ENCODE measurements at places on chromosomes 6 and 20.

GRCh38 chr6:44868335-44868668 lies 459.8 kb upstream of the RUNX2 start:
- DNase-seq, result no peak

- DNase-seq, result no peak
Measured at GRCh38 chr6:93358435-93358834, 60.9 kb downstream of the EPHA7 start.

- DNase-seq, result no peak
Measured at GRCh38 chr6:91718198-91718597, 1131.3 kb upstream of the MAP3K7 start.

DNA sequence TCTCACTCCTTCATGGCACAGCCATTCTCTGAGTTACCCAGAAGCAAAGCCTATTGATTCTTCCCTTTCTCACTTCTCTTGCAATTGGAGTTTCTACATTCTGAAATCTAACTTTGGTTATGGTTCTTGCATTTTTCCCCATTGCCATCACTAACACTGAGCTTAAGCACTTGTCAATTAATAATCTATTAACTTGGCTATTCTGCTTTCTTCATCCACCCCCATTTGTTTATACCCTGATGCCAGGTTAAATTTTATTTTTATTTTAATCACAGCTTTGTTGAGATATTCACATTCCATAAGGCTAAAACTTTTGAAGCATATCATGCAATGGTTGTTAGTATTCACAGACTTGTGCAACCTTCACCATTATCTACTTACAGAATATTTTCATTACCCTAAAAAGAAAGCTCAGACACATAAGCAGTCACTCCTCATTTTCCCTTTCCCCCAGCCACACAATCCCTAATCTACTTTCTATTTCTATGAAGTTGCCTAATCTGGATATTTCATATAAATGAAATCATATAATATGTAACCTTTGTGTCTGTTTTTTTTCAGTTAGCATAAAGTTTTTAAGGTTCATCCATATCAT lies 222.3 kb downstream of the UBE3D start:
- no peak for DNase-seq

GRCh38 chr6:37663019-37663810 lies 34.5 kb downstream of the MDGA1 start:
- DNase-seq, result no peak

GRCh38 chr6:10382322-10382721 lies 32.6 kb downstream of the TFAP2A start:
- DNase-seq, result no peak

DNA sequence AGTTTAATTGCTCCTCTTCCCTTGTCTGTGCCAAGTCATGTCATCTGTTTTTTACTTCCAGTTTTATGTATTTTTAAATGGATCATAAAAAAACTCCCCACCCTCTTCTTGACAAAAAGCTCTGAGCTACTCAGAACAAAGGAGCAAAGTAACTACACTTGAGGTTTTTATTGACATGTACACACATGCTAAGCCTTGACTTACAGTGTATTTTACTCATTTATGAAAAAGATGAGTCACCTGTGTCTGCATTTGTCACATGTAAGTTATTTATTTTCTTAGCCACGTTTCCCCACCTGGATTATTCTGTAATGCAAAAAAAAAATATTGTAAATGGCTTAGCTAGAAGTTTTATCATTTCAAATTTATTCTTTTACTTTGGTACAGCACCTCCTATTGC lies 628.8 kb upstream of the SLC35B3 start:
- no peak for DNase-seq

- peak; percentile 55 for DNase-seq
Measured at GRCh38 chr6:3663081-3663480, 88.4 kb downstream of the PXDC1 start.

GRCh38 chr6:33695451-33695887 lies 16.0 kb downstream of the UQCC2 start:
- no peak for DNase-seq

- DNase-seq, result no peak
Measured at GRCh38 chr20:62061851-62062423, 3.7 kb downstream of the TAF4 start.

DNA sequence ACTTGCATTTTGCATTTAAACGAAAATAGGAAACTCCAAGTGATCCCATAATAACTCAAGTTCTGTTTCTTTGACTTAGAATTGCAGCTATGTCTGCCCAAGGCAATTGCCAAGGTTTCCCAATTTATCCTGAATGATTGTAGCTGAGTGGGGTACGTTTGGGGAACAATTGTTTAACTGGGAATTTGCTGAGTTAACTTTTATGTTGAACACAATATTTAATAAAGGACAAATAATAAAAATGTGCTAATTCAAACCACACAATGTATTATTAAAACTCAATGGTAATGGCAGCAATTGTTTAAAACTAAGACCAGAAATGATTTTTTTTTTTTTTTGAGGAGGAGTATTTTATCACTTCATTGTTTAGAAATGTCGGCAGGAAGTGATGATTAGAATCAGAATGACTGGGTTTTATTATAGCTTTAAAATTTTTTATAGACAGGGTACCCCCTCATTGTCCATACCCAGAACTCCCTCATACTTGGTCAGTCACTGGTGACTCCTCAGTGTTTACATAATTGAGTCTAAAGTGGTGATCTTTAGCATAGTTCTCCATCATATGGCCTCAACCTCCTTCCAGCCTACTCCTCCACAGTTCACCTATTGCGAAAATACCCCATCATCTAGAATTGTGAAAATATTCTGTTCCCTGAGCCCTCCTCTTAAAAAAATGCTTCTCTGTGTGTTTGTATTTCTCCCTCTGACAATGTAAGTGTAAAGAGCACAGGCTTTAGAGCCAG lies 389.2 kb upstream of the CITED2 start:
- no peak for DNase-seq

DNA sequence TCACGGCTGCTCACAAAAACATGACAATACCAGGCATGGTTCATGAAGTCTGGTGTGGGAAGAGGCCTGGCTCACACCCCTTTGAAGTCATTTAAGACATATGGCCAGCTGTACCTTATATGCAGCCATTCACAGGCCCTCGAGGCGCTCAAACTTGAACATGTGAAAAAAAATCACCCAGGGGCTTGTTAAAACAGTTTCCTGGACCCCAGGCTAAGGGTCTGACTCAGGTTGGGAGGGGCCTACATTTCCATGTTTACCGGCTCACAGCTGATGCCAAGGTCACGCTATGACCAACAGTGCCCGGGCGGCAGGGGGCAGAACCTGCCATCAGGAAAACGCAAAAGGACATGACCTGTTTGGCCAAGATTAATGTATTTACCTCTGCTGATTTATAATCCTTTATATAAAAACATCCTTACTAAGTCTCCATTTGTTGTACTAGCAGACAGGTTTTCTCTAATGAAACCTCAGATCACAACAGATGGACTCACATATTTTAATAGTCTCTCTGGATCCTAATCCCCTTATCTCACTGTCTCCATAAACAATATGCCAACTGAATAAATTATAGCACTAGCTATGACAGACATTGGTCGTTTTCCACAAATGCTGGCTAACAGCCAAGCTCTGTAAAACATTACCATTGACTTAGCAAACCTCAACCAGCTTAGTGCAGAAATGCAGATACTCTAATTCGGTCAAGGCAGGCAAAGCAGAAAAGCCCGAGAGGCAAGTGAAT lies 19.9 kb downstream of the EZR start:
- no peak for DNase-seq

GRCh38 chr20:38997622-38998021 lies 35.5 kb downstream of the DHX35 start:
- no peak for DNase-seq

DNA sequence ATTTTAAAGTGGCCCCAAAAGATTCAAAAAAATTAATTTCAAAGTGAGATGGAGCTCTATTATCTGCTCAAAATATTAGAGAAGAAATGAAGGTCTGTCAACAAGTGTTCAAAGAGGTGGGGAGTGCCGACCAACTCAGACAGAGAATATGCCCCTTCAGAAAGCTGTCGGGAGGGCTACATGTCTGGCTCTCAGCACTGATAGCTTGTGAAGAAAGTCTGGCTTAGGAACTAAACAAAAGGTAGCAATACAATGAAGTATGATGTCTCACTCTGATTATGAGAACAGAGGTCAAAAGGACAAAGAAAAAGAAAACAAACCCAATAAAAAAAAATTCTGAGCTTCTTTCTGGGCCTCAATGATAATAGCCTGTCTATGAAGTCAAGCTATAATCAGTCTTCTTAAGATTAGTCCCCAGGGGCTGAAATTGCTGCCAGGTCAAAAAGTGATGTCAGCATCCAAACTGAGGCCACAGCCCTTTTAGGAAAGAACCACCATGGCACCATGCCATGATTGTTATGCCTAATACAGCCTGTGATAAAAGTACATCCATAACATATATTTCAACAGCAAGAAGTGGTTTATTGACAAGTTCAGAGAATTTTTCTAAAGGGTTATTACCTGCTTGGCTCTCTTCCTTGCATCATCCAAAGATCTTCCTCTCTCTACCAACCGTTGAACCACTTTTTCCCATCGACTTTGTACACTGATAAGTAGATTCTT lies 150.9 kb downstream of the DST start:
- no peak for DNase-seq

- no peak for DNase-seq
Measured at GRCh38 chr20:45174434-45175364, at the start of gene PI3. Gene PI3 (plus strand): TSS chr20:45174902. CDS start chr20:45174923, 21 bp downstream.

DNA sequence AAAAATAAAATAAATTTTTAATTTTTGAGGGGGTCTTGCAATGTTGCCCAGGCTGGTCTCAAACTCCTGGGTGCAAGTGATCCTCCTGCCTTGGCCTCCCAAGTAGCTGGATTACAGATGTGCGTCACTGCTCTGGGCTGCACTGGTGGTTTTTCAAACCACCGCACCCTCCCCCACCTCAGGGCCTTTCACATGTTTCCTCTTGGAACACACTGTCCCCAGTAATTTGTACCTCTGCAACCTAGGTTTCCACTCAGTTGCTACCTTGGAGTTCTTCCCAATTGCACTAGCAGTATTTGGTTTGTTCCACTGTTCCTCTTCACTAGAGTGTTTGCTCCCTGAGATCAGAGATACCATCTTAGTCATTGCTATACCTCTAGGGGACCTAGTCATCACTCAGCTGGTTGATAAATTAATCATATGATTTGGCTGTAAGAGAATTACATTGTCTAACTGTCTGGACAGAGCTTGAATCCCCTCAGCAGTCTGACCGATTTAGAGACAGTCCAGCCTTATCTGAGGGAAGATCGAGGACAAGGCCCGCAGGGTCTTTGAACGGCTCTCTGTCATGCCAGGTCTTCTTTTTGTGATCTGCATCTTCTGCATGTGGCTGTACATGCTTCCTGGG lies 32.0 kb downstream of the CEP43 start:
- DNase-seq, result no peak

GRCh38 chr6:3271756-3272155 lies 13.0 kb downstream of the PSMG4 start:
- DNase-seq, result no peak

GRCh38 chr20:43736588-43737158 lies 9.9 kb upstream of the GTSF1L start:
- no peak for DNase-seq

DNA sequence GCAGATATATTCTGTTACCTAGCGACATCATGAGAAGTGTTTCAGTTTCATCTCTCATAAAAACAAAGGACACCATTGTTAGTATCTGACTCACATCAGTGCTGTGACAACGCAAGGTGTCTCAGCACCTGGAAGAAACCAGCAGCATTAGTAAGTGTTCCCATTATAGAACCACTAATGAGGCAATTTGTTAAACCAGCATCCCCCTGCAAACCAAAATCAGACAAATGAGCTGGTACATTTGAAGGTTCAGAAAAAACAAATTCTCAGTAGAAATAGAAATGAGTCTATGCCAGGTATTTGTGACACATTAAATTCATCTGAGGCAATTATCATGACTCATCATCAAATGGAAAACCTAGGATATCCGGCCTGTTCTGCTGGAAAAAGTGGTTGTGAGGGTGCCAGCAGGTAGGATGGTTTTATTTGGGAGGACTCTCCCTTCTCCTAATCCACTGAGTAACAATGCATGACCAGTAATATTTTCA lies 151.7 kb downstream of the TMEM200A start:
- no peak for DNase-seq

DNA sequence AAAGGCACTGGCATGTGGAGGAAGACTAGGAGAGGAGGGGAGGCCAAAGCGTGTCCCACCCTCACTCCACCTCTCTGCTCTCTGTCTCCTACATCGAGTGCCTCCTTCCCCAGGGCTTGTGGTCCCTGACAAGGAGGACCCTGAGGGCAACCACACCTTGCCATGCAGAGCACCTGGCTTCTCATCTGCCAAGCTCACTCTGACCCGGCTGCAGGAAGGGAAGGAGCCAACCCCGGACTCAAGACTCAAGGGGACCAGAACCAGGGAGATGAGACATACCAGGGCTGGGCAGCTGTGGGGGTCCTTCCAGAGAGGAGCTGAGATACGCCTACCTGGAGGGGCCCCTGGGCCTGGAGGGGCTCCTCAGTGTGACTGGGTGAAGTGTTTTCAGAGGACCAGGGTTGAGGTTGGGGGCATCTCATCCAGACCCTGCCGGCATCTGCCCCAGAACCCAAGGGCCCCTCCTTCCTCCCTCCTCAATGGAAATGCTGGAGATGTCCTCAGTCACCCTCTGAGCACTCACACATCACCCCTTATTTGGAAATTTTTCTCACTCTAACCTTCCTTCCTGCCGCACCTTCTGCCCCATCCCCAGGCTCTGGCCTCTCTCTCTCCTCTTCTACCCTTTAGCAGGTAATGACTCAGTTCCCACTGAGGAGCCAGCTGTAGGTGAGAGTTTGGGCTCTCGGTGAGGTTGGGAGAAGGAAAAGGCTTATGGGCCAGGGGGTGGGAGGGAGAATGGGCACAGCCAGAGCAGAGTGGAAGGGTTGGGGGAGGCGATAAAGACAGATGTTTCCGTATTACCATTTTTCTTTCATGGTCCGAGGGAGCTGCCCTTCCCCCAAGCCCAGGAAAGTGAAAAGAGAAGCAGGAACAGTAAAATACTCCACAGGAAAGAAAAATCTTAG lies 32.0 kb upstream of the POU5F1 start:
- no peak for DNase-seq

DNA sequence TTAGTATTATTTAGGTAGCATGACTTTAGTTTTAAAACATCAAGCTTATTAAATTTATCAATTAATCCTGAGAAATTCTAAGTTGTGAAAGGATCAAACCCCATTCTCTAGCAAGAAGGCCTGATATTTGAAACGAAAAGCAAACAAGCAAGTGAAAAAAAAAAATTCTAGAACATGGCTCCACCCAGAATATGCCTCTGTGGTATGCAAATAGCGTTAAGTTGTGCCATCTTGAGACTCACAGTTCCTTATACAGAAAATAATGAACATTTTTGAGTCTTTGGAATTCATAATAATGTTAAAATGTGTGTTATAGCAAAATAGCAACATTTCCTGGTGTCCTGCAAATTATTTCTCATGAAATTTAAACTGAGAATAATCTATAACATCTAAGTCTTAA lies 42.0 kb downstream of the TRDN start:
- DNase-seq, result no peak

- DNase-seq, result no peak
Measured at GRCh38 chr20:64044484-64045247, 4.8 kb downstream of the SOX18 start.

GRCh38 chr20:38152621-38153221 lies 12.3 kb downstream of the TGM2 start:
- peak; percentile 94 for DNase-seq

GRCh38 chr20:60001108-60001507 lies 42.9 kb downstream of the CDH26 start:
- DNase-seq, result peak; percentile 50

Measured in esophagus muscularis mucosa (tissue), 4 donors.